ENCODE measurements at places on chromosomes 16 and 17. TPM values are rescaled to one million over a fixed set of nuclear protein-coding genes. Genes with fewer than 3 reads are reported as not detected.

NOD2 gene
- total RNA-seq = 10.9 TPM

- DNase-seq = no peak
Measured at GRCh38 chr17:60422162-60422665, at the start of gene CHCT1. Gene CHCT1 (plus strand): TSS chr17:60422489. CDS start chr17:60422593, 104 bp downstream.

DNA sequence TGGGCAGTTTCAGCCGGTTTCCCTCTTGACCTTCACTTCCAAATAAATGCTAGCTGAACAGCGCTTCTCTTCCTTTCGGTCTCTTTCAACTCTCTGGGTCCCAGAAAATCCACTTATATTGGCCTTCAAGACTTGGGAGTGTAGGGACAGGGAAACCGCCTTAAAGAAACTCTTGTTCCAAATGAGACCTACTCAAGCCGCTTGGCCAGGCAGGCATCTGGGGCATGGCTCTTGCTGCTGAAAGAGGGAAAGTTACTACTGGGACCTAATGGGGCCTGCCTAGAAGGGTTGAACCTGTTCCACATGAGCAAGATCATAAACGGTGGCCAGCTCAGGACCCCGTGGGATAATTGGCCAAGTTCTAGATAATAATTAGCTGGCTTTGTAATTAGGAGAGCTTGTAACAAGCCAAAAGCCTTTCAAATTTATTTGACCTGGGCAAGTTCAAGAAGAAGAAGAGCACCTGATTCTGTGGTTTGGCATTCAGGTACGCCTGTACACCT, 13.2 kb downstream of the CDH1 start:
- no peak for DNase-seq

- no peak for DNase-seq
Measured at GRCh38 chr17:79341222-79341780, 266.7 kb downstream of the ENGASE start.

DNA sequence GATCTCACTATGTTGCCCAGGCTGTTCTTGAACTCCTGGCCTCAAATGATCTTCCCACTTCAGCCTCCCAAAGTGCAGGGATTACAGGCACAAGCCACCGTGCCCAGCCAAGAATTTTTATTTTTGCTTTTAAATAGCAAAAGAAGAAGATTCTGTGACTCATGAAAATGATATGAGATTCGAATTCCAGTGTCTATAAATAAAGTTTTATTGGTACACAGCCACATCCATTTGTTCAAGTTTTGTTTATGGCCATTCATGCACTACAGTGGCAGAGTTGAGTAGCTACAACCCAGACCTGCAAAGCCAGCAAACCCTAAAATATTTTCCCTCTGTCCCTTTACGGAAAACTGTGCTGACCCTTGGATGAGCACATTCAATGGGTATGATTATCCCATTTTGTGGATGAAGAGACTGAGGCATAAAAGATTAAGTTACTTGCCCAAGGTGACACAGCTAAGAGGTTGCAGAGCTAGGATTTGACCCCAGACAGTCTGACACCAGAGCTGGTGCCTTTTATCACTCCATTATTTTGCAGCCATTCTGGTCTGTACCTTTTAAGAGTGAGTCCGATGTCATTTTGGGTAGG, 34.2 kb downstream of the SCNN1G start:
- no peak for DNase-seq

DNA sequence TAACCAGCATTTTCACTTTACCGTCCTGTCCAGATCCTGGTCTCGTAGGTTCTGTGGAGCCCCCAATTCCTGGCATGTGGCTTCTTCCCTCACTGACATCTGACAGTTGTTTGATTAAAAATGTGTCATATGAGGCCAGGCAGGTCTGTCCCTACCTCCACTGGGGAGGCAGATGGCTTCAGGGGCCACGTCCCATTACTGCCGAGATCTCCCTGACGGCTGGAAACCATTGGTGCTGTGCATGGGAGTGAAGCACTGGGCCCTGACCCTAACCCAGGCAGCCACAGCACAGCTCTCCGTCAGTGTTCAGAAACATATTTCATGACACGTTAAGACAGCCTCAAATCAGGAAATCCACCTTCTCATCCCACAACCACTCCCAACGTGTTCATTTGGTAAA, 77.5 kb downstream of the GNAO1 start:
- no peak for DNase-seq
